GM23248 (cell line): ENCODE measurements at places on chromosomes 12 and 14.

- DNase-seq = no peak
Measured at GRCh38 chr14:89549381-89550125, 132.5 kb upstream of the FOXN3 start.

DNA sequence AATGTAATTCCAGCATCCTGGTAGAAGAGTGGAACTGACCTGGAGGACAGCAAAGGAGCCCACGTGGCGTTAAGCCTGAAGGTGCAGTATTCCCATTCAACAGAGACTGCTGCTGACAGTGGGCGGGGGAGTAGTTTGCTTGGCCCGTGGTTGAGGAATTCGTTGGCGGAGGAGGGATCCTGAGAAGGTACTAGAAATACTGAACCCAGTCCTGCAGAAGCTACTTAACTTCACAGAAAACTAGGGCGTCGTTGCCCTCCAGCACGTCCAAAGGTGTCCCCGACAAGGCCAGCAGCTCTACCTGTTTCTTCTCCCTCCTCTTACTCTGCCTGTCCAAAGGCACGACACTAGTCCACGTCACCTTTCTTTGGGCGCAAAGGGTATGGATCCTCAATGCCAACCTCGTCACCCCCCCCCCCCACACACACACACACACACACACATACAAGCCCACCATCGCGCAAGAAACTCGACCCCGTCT lies 303 bp downstream of the PUS7L start:
- DNase-seq = peak; percentile 71

DNA sequence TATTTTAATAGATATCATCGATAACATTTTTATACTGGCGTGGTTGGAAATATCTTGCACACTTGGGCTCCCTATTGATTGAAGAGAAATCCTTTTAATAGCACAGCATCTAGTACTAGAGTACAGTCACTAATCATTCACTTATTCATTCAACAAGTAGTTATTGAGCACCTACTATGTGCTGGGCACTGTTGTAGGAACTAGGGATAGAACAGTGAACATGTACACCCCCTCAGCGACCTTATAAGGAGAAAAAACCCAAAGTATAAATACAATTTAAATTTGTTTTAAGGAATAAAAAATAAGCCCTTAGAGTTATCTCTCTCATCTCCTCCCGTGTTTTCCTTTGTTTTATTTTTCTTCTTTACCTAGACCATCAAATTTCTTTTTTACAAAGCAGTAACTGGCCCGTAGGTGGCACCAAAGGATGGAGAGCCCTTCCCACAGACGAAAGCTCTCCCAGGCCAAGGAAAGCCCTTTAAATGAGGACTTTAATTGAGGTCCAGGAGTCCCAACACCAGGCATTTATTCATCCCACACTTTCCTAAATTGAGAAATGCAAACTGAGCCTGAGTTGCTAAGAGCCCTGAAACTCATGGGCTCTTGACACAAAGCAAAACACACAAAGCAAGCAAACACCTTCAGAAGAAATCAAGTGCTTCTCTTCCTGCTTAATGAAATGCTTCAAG lies 29.0 kb downstream of the PEBP1 start:
- peak; percentile 60 for DNase-seq

DNA sequence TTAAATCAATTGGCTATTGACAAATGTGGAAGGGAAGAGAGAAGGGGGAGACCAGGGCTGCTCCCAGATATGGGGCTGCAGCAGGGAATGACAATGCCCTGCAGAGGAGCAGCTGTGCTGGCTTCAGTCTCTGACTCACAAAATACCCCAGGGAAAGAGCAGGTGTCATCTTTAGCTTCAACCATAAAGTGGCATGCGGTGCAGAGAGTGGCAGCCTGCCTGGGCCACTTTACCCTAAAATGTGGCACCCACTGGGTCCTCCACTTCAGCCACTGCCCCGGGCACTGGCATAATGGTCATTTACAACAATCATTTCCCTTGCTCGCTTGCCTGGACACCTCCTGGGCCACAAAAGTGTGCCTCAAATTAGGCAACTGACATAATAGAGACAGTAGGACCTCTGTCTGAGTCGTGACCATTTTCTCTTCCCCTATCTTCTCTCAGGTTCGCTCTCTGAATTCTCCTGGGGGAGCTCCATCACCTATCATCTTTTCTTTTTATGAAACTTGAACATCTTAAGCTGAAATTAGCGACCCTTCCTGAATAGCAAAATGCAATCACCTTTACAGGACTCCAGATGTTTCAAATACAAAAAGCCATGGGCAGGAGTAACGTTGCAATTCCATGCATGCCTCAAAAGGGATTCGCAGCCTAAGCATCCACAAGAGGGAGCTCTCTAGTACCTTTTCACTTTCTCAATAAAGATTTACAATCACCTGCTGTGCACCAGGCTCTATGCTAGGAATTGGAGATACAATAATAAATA lies 179.9 kb upstream of the ATF7IP start:
- peak; percentile 59 for DNase-seq

DNA sequence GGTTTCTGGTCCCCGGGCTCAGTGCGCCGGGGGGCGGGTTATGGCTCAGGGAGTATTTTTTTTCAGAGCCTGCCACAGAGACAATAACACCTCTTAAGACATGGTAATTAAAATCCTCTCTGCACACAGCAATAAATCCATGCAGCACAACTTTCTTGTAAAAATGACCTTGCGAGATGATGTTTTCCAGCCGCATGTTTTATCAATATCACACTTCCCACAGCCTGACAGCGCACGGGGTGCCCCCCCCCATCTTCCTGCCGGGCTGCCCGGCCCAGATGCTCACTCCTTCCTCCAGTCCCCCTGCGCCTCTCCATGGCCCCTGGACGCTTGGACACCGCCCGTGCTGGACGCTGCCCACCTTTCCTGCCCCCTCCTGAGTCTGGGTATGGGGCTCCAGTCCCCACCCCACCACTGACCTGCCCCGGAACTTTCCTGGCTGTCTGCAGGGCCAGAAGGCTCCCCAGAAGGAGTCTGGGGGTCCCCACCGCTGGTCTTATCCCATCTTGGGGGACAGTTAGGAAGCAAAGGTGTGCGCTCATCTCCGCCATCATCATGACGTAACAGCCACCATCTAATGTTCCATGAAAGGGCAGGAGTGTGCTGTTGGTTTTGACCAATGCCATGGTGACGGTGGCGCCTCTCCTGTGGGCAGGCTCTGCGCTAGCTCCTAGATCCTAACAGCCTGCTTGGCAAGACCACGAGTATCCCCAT lies 182.9 kb downstream of the KIF26A start:
- DNase-seq = no peak

DNA sequence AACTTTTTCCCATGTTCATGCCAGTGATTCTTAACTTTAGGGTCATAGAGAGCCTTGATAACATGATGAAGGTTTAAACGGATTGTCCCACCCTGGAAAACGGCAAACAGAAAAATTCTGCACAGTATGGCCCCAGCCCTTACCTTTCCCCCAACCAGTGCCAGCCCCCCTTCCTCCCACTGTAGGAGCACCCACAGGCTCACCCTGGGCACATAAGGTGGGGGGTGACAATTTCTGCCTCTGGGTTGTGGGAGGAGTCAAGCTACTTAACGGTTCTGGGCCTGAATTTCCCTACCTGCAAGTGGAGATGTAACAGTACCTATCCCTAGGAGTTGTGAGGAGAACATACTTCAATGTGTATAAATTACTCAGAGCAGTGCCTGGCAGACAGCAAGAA lies 18.0 kb downstream of the XRCC3 start:
- DNase-seq = no peak
